Cerebellar nuclear complex (tissue), 1 donor: ENCODE measurements at places on chromosomes 3 and 15.

- DNase-seq, result no peak
Observed at GRCh38 chr15:42215913-42216829, 8.1 kb upstream of the VPS39 start.

GRCh38 chr15:66599536-66600239 lies 33.9 kb upstream of the LCTL start:
- no peak for DNase-seq

- no peak for DNase-seq
Observed at GRCh38 chr15:62524848-62525247, 359.8 kb upstream of the C2CD4B start.

DNA sequence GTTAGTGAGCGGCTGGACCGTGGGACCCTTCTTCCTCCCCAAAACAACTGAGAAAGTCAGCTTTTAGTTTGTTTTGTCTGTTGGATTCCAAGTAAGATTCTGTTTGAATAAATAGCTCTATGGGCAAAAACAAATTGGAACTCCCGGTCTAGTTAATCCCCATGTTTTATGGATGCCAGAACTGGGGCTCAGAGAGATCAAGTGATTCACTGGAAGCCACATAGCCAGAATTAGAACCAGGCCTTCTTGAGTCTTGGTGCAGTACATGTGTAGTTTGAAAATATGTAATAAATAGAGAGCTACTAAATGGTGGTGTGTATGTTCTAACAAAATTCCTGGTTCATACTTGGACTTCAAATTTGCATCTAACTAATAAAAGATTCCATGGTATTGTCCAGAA lies 29.3 kb upstream of the POLR2M start:
- no peak for DNase-seq

DNA sequence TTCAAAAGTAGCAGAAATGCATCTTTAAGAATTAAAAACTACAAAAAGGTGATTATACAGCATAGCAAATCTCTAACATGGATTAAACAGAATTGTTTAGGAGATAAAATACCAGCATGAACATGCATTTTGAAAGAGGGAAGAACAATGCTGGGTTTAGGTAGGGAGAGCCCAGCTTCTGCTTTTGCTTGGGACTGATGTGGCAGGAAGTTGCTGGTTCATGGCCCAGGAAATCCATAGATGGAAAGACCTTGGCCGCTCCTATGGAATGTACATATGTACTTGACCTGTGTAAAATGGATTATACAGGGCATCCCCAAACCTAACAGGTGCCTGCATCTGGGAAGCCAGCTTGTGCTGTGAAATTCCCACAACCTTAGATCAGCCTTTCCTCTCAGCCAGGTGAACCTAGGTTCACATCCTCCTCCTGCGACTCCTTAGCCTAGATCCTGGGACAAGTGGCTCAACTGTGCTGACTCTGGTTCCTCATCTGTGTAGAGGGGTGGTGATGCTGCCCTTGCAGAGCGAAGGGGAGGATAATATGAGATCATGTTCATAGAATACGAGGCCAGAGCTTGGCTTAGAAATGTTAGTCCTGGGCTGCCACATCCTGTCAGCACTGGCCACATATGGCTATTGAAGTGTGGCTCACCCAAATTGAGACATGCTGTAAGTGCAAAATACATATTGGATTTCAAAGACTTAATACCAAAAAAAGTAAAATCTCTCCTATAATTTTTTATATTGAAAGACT lies 47.0 kb upstream of the PLXNA1 start:
- DNase-seq, result no peak

GRCh38 chr15:50904211-50904610 lies 4.3 kb upstream of the AP4E1 start:
- no peak for DNase-seq

GRCh38 chr15:71754660-71755059 lies 55.7 kb upstream of the NR2E3 start:
- DNase-seq, result no peak

GRCh38 chr3:66889750-66890494 lies 108.2 kb upstream of the KBTBD8 start:
- DNase-seq, result no peak

DNA sequence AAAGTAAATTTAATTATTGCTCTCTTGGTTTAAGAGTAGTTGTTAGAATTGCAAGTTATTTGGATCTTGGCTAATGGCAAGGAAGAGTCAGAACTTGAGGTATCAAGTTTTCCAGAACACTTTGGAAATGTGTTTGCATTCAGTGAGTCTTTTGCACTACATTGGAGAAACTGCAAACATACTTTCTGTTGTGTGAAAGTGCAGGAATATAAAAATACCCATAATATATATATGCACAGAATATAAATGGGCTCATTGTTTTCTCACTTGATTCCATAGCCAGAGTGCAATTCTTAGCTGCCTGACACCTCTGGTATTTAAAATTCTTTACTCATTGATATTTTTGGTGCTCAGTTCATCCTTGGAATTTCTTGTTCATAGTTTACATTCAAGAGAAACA lies 92.9 kb downstream of the HCN4 start:
- DNase-seq, result no peak

- no peak for DNase-seq
Observed at GRCh38 chr15:88484682-88485331, 17.3 kb downstream of the MRPS11 start.

- no peak for DNase-seq
Observed at GRCh38 chr3:138861798-138862197, 27.1 kb upstream of the PIK3CB start.
